ENCODE measurements at places on chromosomes 12 and 14.

GRCh38 chr14:69059658-69060623 lies 80.8 kb upstream of the ACTN1 start:
- DNase-seq, result no peak

- DNase-seq, result no peak
Observed at GRCh38 chr12:318759-319515, 56.3 kb upstream of the SLC6A13 start.

GRCh38 chr14:103065861-103066260 lies 8.5 kb upstream of the CDC42BPB start:
- DNase-seq, result no peak

DNA sequence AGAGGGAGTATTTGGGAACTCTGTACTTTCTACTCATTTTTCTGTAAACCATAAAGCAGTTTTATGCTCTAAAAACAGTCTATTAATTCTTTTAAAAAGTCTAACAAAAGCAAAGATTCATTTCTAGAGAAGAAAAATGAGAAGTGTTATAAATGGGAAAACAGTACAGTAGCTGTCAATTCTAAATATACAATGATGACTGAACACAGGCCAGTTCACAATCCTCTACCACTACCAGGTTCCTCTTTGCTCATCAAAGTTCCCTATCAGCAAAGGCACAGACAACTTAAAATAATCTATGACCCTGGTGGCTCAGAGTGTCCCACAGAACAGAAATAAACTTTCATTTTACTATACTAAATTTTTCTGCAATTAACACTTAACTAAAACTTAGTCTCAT lies 12.5 kb downstream of the NAA25 start:
- DNase-seq, result no peak

DNA sequence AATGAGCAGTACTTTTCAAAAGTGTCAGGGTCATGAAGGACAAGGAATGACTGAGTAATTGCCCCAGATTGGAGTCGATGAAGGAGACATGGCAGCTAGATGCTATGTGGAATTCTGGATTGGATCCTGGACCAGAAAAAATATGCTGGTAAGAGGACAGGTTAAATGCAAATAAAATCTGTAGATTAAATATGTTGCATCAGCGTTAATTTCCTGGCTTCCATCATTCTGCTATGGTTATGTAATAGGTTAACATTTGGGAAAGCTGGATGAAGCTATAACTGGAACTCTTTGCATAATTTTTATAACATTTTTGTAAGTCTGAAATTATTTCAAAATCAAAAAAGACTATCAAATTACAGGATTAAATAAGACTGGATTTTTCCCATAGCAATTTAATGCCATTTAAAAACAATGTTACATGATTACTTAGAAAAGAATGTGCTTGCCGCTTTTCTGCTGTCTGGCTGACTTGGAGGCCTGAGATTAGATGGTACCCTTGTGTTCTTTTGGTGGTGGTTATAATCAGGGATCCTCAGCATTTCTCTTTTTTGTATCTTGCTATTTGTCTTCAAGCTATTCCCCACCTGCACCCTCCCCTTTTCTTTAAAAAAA lies 65.1 kb downstream of the FBXW8 start:
- DNase-seq, result no peak

DNA sequence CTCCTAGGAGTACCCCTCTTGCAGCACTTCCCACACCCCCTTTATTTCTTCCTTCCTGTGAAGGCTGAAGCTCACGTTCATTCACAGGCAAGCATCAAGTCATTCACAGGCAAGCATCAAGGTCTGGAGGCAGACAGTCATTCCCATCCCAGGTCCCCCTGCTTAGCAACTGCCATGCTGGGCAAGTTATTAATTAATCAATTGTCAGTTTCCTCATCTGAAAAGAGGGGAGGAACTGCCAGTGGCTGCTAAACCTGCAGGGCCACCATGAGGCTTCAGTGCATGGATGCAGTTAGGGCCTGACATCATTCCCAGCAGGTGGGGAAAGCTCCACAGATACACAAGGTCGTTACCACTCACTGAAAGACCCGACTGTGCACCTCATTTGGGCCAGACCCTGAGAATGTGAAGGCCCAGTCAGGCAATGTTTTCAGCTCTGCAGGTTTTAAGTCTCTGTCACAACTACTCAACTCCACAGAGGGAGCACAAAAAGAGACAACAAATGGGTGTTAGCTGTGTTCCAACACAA lies 85.0 kb upstream of the GPR68 start:
- DNase-seq, result no peak

- no peak for DNase-seq
Observed at GRCh38 chr12:130816097-130816496, 23.0 kb downstream of the STX2 start.

GRCh38 chr14:23722675-23723074 lies 86.5 kb downstream of the DHRS2 start:
- DNase-seq, result no peak

DNA sequence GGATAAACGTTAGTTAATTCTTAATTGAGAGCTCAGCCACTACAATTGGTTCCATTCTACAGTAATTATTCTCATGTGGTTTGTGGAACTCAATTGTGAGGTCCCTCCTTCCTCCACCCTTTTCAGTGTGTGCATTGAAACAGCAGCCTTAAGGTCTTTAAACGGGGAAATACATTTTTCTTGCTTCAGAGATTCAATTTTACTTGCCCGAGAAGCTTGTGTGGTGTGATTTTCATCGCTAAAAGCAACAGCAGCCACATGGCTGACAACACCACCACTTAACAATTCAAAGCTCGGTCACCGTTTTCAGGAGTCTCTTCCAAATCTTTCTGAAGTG lies 733 bp upstream of the PPFIBP1 start:
- DNase-seq, result no peak

DNA sequence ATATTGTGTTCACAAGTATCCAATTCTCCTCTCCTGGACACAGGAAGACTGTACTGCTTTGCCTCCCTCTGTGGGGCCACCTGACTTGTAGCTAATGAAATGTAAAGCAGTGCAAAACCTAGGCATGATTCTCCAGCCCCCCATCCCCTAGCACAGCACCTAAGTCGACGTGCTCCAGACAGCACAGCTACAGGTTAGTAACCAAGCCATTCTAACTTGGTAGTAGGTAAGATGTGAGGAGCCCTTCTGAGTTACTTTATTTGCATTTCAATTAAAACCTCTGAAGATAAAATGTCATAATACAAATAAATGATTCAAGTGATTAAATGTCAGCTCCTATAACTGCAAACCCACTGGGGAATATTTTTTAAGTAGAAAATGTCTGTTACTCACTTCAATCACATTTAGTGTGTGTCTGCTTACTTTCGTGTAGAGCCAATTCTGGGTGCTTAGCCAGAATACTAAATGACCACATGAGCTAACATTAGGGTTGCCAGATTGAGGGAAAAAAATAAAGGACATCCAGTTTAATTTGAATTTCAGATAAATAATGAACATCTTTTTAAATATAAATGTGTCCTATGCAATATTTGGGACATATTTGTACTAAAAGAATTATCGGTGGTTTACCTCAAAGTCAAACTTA lies 64.8 kb upstream of the HIF1A start:
- no peak for DNase-seq

GRCh38 chr14:61953602-61954001 lies 191.4 kb downstream of the SNAPC1 start:
- DNase-seq, result no peak

GRCh38 chr14:85042301-85042700 lies 487.6 kb upstream of the FLRT2 start:
- DNase-seq, result no peak

- no peak for DNase-seq
Observed at GRCh38 chr12:117188961-117189724, 1.1 kb downstream of the FBXO21 start.

DNA sequence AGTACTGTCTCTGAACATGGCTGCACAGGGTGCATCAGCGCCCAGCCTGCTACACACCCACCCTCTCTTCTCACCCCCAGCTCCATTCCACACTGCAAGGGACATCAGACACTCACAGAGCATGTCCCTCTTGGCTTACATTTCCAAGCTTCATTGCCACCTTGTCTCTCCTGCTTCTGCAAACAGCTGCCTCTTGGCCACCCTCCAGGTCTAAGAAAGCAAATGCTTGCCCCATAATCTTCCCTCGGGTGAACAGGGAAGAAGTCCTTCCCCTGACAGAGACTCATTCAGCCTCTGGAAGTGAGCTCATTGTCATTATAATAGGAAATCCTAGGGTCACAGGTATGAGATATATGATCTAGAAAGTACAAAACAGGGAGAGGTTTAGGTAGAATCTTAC lies 505.2 kb downstream of the RMST start:
- no peak for DNase-seq
